SK-MEL-5 (cell line): ENCODE measurements at places on chromosomes 12 and 14.

DNA sequence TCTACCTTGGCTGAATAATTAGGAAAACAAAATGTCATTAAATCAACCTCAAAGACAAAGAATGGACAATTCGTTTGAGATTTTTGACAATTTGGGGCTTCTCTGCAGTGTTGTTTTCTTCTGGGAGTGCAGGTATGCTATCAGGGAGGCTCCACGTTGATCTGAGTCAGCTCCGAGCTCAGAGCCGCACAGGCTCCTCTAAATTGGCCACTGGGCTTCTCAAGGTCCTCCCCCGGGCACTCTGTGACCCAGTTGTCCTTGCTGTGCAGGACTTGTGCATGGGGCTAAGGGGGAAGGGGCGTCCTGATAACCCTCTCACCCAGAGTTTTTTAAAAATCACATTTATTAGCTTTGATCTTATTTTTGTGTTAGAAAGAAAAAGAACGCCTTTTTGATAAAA, 52.7 kb downstream of the TBX3 start:
- no peak for DNase-seq

DNA sequence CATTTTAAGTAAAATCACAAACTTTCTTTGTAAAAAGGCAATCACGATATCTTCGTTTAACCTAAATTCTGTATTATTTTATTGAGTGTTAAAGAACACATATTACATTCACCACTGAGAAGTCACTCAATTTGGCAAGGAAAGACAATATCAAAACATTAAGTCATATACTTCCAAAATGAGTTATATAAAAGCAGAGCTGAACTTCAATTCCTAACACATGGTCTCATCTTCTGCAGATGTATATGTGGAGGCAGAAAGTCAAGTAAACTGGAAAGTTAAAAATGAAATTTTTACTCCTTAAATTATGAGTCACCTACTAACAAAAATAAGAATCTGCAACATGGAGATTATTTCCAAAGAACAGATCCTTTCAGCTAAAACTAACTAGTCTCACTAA, 28.7 kb downstream of the BMAL2 start:
- no peak for DNase-seq

- no peak for DNase-seq
Observed at GRCh38 chr14:79442786-79443185, 768.5 kb downstream of the DIO2 start.

- DNase-seq = no peak
Observed at GRCh38 chr14:36113341-36113740, 63.2 kb downstream of the PTCSC3 start.

GRCh38 chr12:80580254-80580653, 127.2 kb upstream of the MYF6 start:
- DNase-seq = no peak
